ENCODE measurements at places on chromosomes 5 and 9.

DNA sequence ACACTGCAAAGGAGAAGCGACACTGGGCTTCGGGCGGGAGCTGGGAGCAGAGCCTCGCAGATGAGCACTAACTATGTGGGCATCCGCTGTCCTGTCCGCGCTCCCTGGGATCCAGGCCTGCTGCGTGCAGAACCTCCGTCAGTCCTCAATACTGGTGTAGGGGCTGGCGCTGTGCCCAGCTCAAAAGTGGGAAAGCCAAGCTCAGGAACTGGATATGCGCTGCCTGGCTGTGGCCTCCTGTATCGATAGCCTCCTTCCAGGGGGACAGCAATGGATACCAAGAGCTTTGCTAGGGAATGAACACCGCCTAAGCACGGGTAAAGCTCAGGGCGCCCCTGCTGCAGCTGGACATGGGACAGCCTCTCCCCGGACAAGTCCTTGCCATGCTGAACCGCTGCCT lies 270.4 kb downstream of the NSG2 start:
- DNase-seq: no peak

- no peak for DNase-seq
Measured at GRCh38 chr5:33227746-33228145, 213.0 kb upstream of the TARS1 start.

GRCh38 chr9:8371686-8372085 lies 572.1 kb upstream of the DMAC1 start:
- DNase-seq: no peak

- no peak for DNase-seq
Measured at GRCh38 chr9:94630281-94630680, 9.0 kb downstream of the FBP1 start.

DNA sequence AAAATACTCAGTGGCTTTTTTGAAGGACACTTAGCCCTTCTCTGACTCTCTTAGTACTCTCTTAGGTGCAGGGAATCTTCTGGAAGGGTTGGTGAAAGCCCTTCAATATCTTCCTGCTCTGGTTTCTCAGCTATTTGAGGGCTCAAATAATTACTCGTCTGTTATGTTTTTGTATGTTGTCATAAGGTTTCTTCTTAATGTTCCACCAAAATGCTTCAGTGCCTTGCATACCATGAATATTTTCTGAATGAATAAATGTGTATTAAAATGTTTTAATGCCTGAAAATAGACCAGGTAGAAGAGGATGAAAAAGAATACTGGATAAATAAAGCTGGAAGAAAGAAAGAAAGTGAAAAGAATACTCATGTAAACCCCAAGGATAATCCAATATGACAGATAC lies 124.3 kb downstream of the STK32A start:
- no peak for DNase-seq

GRCh38 chr5:123012321-123012720 lies 24.2 kb downstream of the PPIC start:
- DNase-seq: no peak

GRCh38 chr5:142722896-142723295 lies 37.0 kb upstream of the FGF1 start:
- no peak for DNase-seq

- no peak for DNase-seq
Measured at GRCh38 chr5:157710882-157711281, 20.3 kb upstream of the THG1L start.

DNA sequence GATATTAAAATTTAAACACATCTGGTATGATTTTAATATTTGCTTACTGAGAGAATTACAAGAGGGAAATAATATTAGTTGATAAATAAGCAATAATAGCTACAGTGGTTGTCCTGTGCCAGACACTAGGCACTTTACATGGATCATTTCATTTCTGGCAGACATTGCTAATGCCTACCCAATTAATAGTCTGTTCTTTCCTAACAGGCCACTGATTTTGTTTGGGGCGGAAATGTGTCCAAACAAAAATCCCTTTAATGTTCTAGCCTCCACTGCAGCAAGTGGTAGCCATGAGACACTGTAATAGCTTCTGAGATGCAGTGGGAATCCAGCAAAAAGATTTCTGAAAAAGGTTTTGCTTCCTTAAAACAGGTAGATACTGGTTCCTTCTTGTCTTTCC lies 527.4 kb downstream of the CSNK1G3 start:
- no peak for DNase-seq

DNA sequence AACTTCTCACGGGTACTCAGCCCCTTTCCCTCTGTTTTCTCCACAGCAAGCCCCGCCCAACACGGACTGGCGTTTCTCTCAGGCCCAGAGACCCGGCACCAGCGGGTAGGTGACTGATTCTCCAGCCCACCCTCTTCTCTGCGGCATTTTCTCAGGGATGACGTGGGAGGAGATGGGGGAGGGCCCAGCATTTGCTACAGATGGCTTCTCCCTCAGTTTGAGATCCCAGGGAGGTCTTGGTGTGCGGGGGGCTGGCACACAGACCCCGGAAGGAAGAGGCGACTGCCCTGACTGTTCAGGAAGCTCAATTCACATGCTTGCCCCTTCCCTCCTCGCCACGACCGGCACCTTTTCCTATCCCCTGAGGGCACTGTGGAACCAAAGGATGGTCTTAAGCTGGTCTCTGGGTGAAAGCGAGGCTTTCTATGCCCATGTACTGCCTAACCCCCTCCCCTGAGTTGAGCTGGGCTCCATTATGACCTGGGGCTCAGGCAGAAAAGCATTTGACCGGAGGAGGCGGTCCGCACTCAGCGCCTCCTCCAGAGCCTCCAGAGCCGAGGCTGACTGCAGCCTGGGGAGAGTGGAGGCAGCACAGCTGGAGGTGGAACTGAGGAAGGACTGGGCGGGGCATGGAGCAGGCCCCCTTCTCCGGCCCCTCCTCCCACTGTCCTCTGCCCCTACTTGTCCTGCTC lies 6.0 kb downstream of the PCDHGC5 start:
- DNase-seq: no peak

GRCh38 chr5:28632607-28633006 lies 1594.2 kb upstream of the CDH9 start:
- DNase-seq: no peak

DNA sequence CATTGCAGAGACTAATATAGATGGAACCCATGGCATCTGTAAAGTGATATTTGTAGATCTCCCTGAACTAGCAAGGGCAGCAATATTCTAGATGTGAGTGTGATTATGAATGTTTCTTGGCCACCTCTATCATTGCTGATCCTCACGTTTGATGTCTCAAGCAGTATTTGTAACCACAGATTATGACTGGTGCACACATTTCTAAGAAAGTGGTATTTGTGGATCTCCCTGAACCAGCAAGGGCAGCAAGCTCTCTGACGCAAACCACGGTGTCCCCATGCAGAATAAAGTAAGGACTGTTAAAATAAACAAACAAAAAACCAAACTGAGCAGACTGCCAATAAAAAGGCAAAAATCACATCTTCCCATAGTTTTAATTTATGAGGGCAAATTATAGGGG lies 301.3 kb downstream of the CSNK1G3 start:
- DNase-seq: no peak

DNA sequence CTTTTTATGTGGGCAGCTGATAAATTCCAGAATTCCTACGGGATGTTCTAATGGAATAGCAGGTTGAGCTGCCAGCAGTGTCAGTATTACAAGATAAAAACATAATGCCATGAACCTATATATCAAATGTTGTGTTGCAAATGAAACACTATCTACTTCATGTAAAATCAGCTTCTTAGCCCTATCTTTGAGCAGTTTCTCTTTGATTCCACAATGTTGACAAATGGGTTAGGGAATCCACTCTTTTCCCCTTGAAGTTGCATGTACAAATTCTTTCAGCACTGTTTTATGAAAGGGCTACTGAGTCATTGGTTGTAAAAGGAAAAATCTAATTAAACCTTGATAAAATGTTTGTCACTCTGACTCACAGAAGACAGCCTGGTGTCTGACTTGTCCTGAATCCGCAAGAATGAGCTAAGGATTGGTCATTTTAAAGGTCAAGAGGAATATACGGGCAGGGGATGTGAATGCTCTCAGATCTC lies 950.6 kb upstream of the NUDT12 start:
- no peak for DNase-seq
